ENCODE measurements at places on chromosomes 2 and 18.

GRCh38 chr2:3377279-3377611, 373 bp downstream of the EIPR1 start:
- DNase-seq: no peak

GRCh38 chr2:238633426-238634328, 206.9 kb downstream of the ASB1 start:
- no peak for DNase-seq

- DNase-seq: no peak
Observed at GRCh38 chr2:197042739-197043196, 116.3 kb upstream of the PGAP1 start.

GRCh38 chr2:44531289-44531688, 169.5 kb downstream of the CAMKMT start:
- no peak for DNase-seq

DNA sequence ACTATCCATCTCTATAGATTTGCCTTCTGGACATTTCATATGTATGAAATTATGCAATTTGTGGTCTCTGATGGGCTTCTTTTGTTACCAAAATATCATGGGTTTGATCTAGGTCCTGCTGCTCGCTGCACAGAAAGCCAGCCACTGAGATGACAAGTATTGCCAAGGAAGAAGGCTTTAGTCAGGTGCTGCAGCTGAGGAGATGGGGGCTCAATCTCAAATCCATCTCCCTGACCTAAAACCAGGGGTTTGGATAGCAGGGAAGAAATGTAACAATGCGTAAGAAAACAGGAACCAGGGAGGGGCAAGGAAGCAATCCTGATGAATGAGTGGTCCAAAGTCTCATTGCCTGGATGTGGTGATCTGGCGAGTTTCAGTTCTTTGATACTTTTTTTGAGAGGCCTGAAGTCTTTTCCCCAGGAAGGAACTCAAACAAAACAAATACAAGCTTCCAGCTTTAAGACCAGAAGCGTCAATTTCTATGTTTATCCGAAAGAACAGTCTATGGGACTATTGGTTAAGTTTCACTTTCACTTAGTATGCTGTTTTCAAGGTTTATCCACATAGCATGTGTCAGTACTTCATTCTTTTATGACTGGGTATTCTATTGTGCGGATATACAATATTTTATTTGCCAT, 3.4 kb upstream of the CKAP2L start:
- DNase-seq: no peak

- DNase-seq: no peak
Observed at GRCh38 chr18:363301-364085, 95.6 kb upstream of the THOC1 start.

DNA sequence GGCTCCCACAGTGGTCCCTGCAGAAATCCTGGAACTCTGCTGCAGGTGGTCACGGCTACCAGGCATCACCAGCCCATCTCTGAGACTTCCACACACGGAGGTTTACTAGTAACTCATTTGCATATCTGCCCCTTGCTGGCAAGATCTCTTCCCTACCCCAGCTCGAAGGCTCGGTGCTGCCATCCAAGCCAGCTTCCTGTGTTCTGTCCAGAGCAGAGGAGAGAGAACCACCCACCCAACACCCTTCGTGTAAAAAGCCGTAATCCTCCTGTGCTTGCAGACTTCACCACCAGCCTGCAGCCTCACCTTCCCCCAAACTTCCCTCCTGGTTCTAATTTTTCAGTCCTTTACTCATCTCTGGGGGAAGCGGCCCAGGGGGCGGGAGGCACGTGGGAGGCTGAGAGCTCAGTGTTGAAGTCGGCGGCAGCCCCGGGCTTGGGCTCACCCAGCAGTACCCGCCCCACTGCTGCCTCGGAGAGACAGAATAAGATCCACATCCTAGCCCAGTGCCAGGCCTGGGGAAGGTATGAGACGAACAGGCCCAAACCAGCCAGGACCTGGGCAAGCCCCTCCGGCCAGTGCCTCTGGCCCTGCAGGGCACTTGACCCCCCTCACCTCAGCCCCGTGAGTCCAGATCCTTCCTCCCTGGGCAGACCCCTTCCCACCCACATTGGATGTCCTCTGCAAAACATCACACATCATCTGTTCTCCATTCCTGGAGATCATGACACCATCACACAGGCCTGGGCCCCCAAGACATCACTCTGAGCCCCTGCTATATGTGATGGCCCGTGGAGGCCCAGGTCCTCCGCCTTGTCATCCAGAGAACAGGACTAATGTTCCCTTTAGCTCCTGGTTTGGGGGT, 145.8 kb upstream of the ID2 start:
- DNase-seq: no peak

Data from hematopoietic multipotent progenitor cell (in vitro differentiated cells).